ENCODE measurements at places on chromosomes 2 and 18.

DNA sequence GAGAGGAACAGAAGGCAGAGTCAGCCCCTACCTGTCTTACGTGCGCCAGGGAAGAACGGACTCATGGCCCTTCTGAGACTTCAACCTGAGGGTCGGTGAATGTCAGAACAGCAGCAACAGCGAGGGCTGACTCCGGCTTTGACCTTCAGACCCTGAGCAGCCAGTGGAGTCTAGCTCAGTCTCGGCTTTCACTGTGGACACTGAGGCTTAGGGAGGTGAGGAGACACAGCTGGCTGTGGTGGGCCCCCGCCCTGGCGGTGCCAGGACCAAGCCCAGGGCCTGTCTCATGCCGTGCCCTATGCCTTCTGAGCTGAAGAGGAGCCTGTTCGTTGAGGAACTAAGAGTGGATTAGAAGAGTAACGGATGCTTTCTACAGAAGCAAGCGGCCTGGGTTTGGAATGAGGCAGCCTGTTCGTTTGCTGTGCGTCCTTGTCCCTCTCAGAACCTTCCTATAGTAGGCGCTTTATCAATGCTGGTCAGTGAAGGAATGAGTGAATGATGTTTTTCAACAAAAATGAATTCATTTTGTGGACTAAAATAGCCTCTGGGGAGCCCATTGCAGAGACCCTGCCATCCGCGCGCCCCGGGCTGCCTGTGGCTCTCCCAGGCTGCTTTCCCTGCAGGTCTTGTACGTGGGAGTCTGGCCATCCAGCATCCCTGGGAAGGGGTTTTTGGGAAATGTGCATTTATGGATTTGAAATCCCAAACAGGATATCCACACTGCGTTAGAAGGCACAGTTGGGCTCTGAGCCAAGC lies 38.9 kb downstream of the ASB1 start:
- no peak for DNase-seq

GRCh38 chr2:18558458-18558857 lies 2.0 kb downstream of the RDH14 start:
- DNase-seq: no peak

- no peak for DNase-seq
Measured at GRCh38 chr2:132902626-132903025, 232.6 kb upstream of the LYPD1 start.

GRCh38 chr2:239151201-239152131 lies 249.4 kb downstream of the HDAC4 start:
- no peak for DNase-seq

GRCh38 chr2:204116159-204116792 lies 179.7 kb downstream of the ICOS start:
- DNase-seq: no peak

- peak; percentile 29 for DNase-seq
Measured at GRCh38 chr2:215105607-215106354, 32.6 kb downstream of the ABCA12 start.

DNA sequence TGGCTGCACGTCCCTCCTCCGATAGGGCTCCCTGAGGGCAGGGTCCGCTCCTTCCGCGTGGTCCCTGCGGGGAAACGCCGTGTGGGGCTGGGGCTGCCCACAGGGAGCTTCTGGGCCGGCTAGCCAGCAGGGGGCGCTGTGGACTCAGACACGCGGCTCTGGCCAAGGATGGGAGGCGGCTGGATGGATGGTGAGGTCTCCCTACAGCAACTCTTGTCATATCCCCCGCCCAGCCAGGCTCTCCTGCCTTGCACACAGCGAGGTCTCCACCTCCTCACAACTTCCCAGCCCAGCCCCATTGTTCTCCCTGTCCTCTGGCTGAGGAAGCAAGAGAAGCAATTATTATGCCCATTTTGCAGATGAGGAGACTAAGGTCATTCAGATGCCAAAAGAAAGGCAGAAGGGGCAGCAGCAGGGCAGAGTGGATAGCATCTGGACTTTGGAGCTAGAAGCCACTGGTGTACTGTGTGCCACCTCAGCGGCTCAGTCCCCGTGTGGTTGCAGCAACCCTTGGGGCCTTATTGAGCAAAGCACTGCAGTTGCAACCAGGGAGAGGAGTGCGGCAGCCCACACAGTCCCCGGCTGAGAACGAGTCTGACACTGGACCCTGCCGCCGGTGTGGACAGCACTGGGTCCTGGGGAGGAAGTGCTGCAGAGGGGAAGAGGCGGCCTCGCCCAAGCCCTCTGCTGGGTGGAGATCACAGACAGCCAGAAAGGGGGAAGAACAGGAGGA lies 99.0 kb downstream of the ZFP36L2 start:
- DNase-seq: no peak

DNA sequence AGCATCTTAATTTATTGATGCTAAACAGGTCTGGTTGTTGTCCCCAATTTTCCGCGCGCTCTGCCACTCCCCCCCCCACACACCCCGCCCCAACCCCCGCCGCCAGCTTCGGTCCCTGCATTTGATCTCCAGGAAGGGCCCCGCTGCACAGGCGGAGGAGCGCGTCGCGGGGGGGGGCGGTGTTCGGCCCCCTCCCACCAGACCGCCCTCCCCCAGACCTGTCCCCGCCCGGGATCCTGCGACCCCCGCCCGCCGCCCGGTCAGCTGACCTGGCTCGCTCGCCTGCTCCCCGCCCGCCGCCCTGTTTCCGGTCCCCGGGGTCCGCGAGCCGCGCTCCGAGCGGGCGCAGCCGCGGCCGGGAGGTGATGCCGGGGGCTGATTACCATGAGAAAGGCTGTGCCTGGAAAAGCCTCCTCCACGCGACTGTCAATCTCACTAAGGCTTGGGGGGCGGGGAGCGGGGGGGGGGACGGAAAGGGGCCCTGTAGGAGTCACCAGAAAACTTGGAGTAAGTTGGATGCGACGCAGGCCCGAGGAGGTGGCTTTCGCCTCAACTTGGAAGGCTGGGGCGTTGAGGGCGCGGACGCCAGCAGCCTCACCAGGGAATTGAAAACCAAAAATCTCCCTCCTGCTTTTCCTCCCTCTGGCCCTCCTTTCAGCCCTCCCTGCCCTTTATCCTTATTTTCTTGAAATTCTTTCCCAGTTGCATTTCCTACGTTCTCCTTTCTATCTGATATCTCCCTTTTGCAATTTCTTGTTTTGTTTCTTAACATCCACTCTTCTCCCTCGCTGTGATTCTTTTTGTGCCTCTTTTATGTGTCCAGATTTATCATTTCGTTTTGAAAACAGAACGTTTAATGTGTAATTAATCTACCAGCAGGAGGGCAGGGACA lies 4.4 kb upstream of the ZEB2 start:
- DNase-seq: no peak

GRCh38 chr2:153819501-153819900 lies 52.2 kb upstream of the GALNT13 start:
- no peak for DNase-seq

- DNase-seq: peak; percentile 69
Measured at GRCh38 chr2:202376460-202377206, 506 bp downstream of the BMPR2 start.

GRCh38 chr18:48621240-48621639 lies 82.4 kb downstream of the CTIF start:
- DNase-seq: peak; percentile 82

GRCh38 chr2:240403396-240404104 lies 31.9 kb upstream of the GPC1 start:
- no peak for DNase-seq

DNA sequence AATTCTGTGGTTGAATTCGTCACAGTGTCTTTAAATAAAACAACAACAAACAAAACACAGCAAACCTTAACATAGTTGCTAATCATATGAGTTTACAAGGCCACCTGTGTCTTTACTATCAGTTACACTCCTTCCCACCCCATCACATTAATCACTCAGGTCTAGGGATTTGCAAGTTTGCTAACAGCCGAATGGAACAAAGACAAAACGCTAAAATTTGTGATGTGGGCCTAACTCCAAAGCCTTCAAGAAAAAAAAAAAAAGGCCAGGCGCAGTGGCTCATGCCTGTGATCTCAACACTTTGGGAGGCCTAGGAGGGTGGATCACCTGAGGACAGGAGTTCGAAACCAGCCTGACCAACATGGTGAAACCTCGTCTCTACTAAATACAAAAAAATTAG lies 566 bp upstream of the POLI start:
- DNase-seq: no peak

- peak; percentile 49 for DNase-seq
Measured at GRCh38 chr2:134927195-134927594, 8.6 kb downstream of the CCNT2 start.

GRCh38 chr18:76827205-76828200 lies 5.1 kb downstream of the ZNF236 start:
- peak; percentile 19 for DNase-seq

DNA sequence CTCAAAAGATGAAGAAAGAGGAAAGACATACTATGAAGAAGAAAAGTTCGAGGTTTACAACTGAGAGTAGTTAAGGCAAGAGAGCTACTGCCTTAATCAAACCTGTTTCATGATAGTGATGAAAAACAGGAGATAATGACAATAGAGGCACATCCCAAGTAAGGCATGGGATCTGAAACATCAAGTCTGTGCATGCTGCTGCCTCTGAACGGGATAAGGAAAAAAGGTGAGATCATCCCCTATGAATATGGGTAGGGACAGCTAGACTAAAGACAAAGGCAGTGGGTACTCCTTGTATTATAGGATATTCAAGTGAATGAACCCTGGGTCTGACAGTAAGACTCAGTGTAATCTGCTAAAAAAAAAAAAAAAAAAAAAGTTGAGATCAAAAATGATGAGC lies 3.0 kb downstream of the EXOC6B start:
- no peak for DNase-seq

DNA sequence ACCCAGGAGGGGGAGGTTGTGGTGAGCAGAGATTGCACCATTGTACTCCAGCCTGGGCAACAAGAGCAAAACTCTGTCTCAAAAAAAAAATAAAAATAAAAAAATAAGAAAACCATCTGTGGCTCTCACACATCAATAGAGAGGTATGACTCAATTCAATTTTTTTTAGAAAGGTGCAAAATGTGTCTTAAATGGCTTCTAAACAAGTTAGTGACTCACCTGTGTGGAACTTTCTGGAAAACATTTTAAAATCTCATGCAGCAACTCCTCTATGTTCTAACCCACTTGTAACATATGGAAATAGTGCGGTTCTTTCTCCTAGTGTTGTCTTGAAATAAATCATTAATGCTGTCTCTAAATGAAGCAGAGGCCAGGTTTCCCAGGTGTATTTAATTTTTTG lies 10.7 kb upstream of the SULT1C4 start:
- DNase-seq: no peak

GRCh38 chr2:9165625-9166024 lies 41.0 kb upstream of the ASAP2 start:
- DNase-seq: peak; percentile 50

- no peak for DNase-seq
Measured at GRCh38 chr18:65202091-65202490, 548.7 kb upstream of the CDH7 start.

DNA sequence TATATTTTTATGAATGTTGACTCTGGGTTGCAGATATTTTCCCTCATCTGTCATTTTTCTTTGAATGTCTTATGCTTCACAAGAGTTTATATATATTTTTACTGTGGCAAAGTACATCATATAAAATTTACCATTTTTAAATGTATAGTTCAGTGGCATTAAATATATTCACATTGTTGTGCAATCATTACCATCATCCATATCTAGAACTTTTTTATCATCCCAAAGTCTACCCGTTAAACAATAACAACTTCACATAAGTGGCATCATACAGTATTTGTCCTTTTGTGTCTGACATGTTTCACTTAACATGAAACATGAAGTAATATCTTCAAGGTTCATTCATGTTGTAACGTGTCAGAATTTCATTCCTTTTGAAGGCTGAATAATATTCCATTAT lies 24.5 kb downstream of the RAB3GAP1 start:
- DNase-seq: no peak

- DNase-seq: no peak
Measured at GRCh38 chr18:31371989-31372388, 4.6 kb upstream of the DSG4 start.

DNA sequence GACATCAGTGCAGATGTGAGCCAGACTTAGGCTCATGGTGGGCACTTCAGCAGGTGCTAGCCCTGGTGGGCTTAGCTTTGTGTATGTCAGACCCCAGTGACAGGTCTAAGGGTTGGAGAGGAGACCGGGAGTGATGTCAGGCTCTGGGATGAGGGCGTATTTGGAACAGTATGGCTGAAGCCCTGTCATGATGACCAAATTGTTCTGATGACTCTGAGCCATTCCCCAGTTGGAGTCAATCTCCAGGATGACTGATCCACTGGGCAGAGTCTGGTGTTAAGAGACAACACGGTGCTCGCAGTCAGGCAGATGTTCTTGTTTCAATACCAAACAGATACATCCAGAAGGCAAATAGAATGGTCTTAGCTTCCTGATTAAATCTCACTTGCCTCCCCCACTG lies 241.5 kb downstream of the SOX11 start:
- no peak for DNase-seq

- DNase-seq: no peak
Measured at GRCh38 chr2:166090908-166091307, 36.9 kb downstream of the SCN1A start.

GRCh38 chr2:57376985-57377384 lies 669.6 kb upstream of the VRK2 start:
- DNase-seq: peak; percentile 13

DNA sequence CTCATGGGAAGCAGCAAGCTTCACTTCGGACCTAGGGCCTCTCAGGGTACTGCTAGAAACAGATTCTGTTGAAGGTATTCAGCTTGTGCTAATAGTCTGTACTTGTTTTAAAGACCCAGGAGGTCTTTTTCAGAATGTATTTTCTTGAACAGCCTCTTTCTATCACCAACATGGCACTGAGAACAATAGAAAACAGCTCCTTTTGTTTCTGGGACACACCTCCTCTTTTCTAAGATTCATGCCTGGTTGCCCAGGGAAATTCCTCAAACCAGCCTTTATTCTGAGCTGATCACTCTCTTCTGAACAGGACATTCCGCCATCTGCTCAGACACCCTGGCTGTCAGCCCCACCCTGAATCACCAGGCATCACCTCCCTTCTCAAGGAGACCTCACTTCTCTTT lies 389.6 kb downstream of the TGIF1 start:
- DNase-seq: no peak

- no peak for DNase-seq
Measured at GRCh38 chr2:136049991-136050920, 64.8 kb upstream of the DARS1 start.

Data from mesenchymal stem cell (in vitro differentiated cells and primary cell).